Stimulated activated naive CD4-positive, alpha-beta T cell treated with Interleukin-2 at 50 U/mL for 16 hours (primary cell): ENCODE measurements at places on chromosomes 11 and 22.

GRCh38 chr11:46357483-46357936, 10.2 kb downstream of the DGKZ start:
- DNase-seq, result no peak

- DNase-seq, result no peak
Measured at GRCh38 chr22:43796567-43796966, 15.5 kb downstream of the EFCAB6 start.

- DNase-seq, result no peak
Measured at GRCh38 chr22:48825802-48826520, 1001.7 kb downstream of the BRD1 start.

DNA sequence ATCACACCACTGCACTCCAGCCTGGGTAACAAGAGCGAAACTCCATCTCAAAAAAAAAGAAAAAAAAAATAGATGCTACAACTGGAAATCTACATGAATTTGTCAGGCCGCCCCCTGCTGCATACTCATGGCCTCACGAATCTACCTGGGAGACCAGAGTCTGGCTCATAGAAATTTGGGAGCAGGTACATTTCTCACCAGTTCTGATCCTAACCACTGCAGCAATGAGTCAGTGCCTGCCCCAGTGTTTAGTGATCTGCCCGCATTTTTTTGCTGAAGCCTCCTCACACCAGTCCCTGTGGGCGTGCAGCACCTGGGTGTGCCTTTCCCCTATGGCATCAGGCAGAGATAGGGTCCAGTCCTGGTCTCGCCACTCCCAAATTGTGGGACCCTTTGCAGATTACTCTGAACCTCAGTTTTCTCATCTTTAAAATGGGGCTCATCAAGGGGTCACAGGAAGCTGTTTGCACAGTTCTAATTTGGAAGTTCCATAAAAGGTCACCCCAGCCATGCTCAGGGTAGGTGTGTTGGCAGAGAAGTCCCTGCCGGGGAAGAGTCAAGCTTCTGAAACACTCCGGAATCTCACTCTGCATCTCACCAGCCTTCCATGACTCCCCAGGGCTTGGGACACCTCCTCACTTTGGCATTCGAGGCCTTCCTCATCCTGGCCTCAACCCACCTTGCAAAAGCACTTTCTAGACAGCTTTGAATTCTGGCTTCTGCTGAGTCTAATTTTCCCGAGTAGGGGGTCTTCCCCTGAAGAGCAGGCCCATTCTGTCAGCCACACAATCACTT, 39.3 kb upstream of the LINC01488 start:
- DNase-seq, result no peak

- no peak for DNase-seq
Measured at GRCh38 chr22:26259510-26259909, 90.2 kb downstream of the SEZ6L start.

- DNase-seq, result no peak
Measured at GRCh38 chr11:8871171-8871775, 39.7 kb upstream of the AKIP1 start.

- DNase-seq, result no peak
Measured at GRCh38 chr11:72737336-72737735, 14.9 kb downstream of the ARAP1 start.

DNA sequence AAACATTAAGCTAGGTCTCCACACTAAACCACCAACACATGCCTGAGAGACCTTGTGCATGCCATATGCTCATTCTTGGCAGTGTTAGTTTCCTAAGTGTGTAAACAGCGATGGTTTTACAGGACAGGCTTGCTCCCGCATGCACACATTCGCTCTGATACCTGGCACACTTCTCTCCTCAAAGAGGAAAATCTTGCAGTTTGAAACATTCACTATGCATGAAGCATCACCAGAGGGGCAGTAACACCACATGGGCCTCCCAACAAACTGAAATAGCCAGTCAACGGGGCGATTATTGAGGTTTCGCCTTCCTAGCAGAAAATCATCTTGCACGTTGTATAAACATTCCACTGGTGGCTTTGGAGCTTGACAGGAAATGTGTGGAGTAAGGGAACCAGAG, 52.6 kb downstream of the ABTB2 start:
- DNase-seq, result no peak

- no peak for DNase-seq
Measured at GRCh38 chr11:113593698-113594308, 112.3 kb downstream of the TMPRSS5 start.
